ENCODE measurements at places on chromosomes 3 and 15.

- DNase-seq: no peak
Measured at GRCh38 chr3:119220970-119221667, 19.6 kb downstream of the B4GALT4 start.

DNA sequence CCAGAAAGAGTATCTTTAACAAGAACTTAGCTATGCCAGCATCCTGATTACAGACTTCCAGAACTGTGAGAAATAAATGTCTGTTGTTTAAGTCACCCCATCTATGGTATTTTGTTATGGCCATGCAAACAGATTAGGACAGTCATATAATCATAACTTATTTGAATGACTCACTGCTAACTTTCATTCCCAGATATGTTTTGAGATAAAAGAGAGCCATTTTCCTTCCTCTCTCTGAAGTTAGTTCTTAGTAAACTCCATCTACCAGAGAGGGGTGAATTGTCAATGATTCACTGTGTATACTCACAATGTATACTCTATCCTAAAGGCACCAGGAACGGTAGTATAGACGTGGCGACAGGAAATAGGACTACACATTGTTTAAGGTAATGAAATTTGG is 179.4 kb upstream of the DPH6 start:
- DNase-seq: no peak

DNA sequence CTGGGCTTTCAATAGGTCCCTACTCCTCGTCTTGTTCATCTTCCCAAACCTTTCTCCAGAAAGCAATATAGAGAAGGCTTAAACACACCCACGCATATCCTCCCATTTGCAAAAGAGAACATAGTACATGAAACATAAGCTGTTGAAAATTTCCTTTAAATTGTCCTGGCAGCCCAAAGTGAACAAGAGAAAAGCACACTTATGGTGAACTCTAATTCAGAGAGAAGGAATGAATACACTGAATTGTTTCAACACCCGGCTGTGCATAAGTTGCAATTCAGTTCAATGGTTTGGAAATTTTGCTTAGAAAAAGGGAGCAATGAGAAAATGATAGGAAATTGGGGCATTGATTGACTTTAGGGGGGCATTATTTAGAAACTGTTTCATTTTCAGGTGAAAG is 202.6 kb downstream of the TIGIT start:
- DNase-seq: no peak

DNA sequence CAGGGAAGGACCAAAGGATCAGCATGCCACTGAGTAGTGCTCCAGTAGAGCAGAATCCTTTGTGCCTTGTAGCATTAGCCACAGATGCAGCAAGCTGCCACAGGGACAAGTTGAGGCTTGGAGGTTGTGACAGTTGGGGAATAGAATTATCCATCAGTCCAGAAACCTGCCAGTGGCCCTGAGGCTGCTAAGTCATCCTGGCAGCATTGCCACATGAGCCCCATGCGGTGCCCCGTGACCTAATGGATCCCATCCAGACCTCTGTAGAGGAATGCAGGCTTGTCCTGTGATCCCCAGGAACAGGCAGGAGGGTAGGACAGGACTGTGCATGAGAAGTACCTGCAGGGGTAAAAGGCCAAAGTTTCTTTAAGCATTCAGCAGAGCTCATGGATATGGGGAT is 51.7 kb downstream of the BOC start:
- no peak for DNase-seq

- no peak for DNase-seq
Measured at GRCh38 chr3:171622126-171622525, 161.9 kb upstream of the TNIK start.

DNA sequence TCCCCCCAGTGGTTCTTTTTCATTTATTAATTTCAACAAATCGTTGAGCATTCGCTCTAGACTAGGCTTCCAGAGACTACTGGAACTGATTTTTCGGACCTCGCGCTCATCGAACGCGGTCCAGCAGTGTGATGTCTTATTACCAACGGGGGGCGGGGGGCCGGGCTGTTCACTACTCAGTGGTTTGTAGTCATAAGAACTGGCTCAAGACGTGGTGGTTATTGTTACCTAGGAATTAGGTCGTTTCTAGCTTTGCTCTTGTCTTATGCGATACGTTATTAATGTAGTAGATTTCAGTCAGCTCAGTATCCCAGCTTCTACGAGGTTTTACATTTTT is 858 bp downstream of the RBM5 start:
- no peak for DNase-seq

- DNase-seq: no peak
Measured at GRCh38 chr3:191216510-191216909, 17.5 kb downstream of the OSTN start.

DNA sequence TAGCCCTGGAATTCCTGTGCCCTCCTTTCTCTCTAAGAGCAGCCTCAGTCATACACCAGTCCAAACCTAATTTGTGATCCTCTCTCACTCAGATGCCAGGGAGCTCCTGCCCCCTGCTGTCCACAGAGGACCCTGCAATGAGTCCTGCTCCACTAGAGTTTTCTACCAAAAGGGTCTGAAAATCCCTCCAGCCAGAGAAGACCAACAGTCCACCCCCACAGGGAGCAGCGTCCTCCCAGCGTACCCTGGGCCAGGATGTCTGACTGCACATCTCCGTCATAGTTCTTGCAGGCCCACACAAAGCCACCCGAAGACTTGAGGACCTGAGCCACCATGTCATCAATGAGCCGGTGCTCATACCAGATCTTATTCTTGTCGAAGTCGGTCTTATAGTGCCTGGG is 15.4 kb downstream of the IDH2 start:
- DNase-seq: no peak

DNA sequence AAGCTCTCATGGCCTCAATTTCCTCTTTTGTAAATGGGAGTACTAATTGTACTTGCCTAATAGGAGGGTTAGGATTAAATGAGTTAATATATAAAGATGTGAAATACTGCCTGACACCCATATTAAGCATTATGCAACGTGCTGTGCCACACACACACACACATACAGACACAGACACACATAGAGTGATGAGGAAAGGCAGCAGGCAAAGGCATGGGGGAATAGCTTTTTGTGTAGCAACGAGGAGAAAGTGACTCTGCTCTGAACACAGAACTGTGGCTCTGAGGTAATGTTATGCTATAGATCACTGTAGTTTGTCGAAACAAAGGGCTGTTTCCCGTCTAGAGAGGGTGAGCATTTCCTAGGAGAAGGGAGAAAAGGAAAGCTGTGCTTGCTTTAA is 233.3 kb upstream of the SLCO3A1 start:
- no peak for DNase-seq

GRCh38 chr3:175495331-175495730 is 636.2 kb downstream of the NAALADL2 start:
- no peak for DNase-seq

- no peak for DNase-seq
Measured at GRCh38 chr15:55270291-55270690, 19.3 kb downstream of the RAB27A start.

DNA sequence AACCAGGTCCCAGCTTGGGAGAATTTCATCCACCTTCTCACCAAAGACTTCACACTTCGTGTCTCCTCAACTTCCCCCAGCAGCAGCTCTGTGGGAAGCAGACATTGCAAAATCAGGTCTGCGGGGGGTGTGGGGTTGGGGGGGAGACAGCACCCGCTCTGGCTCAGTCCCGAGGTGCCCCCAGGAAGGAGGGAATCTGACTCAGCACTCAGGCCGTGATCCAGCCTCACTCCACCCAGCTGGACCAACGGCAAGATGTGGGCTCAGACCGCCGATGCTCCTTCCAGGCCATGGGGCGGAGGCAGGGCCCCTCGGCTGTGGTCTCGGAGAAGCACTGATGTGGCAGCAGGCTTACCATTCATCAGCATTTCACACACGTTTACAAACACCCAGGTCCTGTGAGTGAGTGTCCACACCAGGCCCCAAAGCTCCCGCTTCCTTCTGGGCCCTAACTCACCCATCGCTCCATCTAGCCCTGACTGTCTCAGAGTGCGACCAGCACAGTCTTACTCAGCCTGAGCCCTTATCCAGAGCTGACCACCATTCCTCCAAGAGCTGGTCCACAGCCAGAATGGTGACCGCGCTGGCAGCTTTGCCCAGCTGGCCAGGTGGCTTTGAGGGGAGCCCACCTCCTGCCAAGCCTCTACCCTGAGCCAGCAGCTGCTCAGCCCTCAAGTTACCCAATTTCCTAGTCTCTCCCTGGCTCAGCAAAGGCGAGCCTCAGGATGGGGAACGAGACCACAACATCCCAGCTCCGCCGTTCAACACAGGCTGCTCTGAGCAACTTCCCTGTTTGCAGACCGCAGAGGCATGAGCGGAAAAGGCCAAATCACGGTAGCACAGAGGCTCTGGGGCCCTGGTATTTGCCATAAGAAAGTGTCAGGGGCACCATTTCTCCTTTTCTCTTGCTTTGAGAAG is 3.3 kb downstream of the STAB1 start:
- no peak for DNase-seq

DNA sequence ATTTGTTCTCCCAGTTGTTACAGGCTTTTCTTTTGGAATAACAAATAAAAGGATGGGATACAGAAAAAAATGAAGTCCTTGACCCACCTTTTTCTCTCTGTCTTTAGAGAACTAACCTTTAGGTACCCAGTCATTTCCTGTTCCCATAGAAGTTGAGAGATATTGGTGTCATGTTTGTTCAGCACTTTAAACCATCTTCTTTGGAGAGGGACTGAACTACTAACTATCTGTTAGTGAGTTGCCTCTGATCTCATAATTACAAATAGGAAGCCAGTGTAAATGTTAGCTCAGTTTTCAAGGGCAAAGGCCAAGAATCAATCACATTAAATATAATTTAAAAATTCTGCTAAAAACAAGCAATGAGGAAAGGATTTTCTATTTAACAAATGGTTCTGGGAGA is 72.9 kb upstream of the DCBLD2 start:
- DNase-seq: no peak

DNA sequence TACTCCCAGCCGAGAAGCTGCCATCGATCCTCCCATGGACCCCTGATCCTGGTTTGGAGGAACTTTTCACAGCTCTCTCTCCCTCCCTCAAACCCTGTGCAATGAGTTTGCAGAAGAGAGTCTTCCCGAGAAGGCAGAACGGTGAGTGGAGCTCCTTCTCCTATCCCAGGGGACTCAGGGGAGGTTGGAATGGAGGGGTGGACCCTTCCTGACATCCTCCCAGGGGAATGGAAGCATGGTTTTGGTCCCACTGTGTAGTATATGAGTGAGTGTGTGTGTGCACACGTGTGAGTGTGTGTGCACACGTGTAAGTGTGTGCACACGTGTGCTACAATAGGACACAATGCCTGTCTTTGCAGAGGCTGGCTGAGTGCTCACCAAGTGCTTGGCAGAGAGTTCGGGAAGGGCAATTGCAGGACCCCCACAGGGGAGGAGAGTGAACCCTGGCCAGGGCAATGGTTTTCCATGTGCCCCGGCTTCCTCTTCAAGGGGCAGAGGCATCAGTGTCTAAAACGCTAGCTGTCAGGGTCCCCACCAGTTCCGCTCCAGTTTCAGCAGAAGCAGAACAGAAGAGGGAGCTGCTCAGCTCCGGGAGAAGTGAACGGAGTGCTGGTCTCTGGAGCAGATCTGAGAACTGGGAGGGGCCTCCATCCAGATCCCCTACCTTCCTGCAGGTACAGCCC is 13.8 kb upstream of the IL16 start:
- no peak for DNase-seq

DNA sequence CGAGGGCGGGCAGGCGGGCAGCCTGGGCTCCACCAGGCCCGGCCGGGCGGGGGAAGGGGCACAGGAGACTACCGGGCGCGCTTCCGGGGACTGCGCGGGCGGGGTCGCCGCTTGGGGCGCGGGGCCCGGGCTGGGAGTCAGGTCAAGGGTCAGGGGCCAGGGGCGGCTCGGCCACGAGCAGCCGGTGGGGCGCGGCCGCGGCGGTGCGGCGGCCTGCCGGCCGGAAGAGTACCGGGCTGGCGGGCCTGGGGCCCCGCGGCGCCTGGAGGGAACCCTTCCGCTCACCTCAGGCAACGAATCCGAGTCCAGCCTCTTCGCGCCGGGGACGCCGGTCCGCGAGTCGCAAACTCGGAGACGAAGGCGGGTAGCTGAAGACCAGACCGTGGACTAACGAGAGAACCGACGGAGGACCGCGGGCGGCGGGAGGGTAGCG is 225 bp downstream of the RHOA start:
- peak; percentile 31 for DNase-seq

GRCh38 chr3:144496141-144496835 is 524.7 kb downstream of the DIPK2A start:
- DNase-seq: no peak

- no peak for DNase-seq
Measured at GRCh38 chr3:100615684-100616083, 6.3 kb downstream of the ADGRG7 start.

GRCh38 chr3:23756206-23756840 is 49.4 kb upstream of the UBE2E1 start:
- no peak for DNase-seq

- DNase-seq: no peak
Measured at GRCh38 chr3:194773216-194773615, 87.5 kb downstream of the FAM43A start.

DNA sequence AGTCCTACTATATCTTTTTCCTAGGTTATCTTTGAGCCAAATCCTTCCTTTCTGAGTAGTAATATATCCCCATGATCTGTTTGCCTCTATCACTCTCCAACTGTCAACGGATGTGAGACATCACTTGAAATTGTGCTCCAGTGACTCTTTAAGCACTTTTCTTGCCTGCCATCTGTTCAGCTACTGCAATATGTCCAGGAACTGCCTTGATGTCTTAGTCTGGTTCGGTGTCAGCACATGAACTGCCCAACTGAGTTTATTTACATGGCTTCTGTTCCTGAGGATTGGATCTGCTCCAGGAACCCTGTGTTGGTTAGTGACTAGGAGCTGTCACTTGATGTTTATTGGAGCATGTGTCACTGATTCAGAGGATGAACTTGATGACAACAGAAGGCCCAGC is 116.5 kb downstream of the SLC9A9 start:
- no peak for DNase-seq

DNA sequence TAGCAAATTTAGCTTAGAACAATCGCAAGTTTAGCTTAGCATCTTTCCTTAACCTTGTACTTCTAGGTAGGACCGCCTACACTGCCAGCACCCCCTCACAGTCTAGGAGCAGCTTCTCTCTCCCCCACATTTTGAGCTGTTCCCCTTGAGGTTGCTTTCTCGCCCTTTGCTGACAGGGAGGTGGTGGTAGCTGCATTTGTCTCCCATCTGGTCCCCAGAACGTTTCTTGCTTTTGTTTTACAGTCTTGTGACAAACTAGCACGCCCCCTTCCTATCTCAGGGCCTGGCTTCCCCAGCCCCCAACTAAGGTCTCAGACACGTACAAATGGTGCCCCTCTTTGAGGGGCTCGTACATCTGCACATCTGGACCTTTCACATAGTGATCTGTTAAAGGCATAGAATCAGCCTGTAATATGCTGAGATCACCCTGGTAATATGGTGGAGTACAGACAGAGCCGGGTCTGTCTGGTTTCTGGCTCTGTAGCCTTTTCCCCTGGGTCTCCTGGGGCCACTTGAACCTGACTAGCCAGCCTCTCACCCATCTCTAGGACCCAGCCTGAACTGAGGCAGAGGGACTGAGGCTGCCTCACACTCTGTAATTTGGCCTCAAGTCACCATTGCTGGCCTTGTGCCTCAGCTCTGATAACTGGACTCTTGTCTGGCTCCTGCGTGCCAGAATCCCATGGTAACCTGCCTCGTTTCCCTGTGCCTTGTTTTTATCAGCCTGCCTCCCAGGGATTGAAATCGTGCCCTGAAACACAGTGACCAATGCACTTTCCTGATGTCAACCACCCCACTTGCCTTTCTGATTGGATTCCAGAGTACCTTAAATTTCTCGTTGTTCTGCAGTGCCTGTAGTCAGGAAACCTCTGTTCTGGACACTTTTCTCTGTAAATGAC is 27.7 kb downstream of the CRTC3 start:
- no peak for DNase-seq

All from activated naive CD4-positive, alpha-beta T cell (primary cell).